ENCODE measurements at places on chromosomes 12 and 14.

DNA sequence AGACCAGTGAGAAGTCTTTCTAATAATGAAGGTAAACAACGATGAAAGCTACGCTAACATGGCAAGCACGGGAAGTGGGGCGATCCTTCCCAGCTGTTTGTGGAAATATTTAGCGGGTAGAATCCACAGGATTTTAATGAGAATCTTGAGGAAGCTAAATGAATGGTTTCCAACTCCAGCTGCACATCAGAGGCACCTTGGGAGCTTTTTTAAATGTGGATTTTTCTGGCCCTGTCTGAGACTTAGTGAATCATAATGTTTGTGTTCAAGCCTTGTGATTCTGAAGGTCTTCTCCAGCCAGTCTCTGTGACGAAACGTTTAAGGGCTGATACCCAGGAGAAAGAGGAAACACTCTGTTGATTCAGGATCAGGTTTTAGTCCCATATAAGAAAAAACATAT lies 169.8 kb downstream of the CAPZA3 start:
- DNase-seq, result no peak

GRCh38 chr12:102439426-102440405 lies 40.6 kb downstream of the IGF1 start:
- no peak for DNase-seq

DNA sequence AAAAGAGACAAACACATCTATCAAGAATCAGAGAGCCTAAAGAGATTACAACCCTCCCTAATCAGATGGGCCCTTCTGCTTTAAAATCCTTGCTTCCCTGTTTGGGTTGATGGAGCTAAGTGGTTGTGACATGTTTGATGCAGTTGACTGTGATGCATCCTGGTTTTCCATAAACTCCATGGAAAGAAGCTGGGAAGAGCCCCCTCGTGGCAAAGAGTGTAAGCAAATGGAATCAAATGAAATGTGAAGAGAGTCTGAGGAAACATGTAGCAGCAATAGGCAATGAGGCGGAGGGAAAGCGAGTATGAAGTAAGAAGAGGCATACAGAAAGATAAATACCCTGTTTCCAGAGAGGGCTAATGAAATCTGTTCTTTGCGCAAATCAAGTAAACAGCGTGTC lies 70.4 kb upstream of the SLCO1C1 start:
- DNase-seq, result no peak

GRCh38 chr12:112347581-112347982 lies 34.6 kb downstream of the HECTD4 start:
- DNase-seq, result no peak

DNA sequence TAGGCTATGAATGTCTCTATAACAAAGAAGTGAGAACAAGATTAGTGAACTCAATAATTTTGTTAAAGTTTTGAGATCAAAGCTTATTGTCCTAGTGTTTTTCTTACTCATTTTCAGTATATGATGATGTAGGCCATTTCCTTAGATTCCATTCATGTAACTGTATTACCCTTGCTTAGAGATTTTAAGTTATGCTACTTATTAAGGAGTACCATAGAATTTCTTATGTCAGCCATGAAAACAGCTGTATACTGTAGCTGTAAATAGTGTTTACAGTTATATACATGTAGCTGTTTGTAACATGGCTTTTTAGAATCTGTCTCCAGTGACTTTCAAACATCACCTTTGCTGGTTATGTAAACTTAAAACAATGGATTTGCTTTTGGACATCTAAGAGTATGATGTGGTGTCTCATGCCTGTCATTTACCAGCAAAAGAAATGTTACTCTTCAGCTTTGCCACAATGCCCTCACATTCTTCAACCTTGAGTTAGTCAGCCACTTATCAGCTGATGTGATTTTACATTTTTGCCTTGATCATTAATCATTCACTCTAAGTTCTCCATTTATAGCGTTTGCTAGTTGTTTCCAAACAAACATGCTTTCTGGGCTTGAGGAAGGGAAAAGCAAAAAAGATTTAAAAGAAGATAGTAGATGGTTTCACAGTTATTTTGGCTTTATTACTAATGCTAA lies 55.5 kb downstream of the SLC16A7 start:
- no peak for DNase-seq

DNA sequence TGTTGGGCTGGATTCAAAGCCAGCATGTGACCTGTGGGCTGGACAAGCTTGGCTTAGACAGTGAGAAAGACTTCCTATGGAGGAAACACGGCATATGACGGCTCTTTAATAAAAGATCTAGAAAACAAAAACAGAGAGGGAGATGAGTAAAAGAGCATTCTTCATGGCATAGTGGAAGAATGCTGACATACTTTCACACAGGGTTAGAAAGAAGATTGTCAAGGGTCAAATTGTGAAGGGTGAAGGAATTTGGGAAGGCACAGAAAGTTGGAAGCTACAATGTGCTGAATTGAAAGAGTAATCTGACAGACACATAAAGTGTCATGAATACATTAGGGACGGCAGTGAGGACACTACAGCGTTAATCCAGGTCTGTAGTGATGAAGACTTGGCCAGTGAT lies 63.4 kb downstream of the GALNT4 start:
- no peak for DNase-seq

GRCh38 chr14:101858791-101859537 lies 97.5 kb downstream of the PPP2R5C start:
- no peak for DNase-seq

- DNase-seq, result no peak
These were observed 13.4 kb upstream of the OAS2 start for GRCh38 chr12:112964915-112965314.
